Mesothelial cell of epicardium (in vitro differentiated cells): ENCODE measurements at places on chromosomes 16 and 17. TPM values are rescaled to one million over a fixed set of nuclear protein-coding genes. Genes with fewer than 3 reads are reported as not detected.

Gene TUBB3
- total RNA-seq: 24.5 to 26.4 TPM (median 24.7 TPM) in 3 replicates

Gene NECAB2
- 1.2 to 1.8 TPM (median 1.5 TPM) in 3 replicates for total RNA-seq

Gene KRT222
- total RNA-seq: not detected in 3 replicates

Gene CASKIN2
- 37.4 to 39.2 TPM (median 37.4 TPM) in 3 replicates for total RNA-seq

Gene DEXI
- 31.2 to 33.0 TPM (median 31.5 TPM) in 3 replicates for total RNA-seq

Gene CIBAR2
- total RNA-seq: not detected in 3 replicates

Gene LDAF1
- total RNA-seq: 19.1 to 22.0 TPM (median 21.4 TPM) in 3 replicates

Gene TMIGD1
- not detected in 3 replicates for total RNA-seq

Gene TBC1D3C
- 0.18 TPM in 1 of 3 replicates, not detected in the others for total RNA-seq

Gene CCL4
- not detected in 3 replicates for total RNA-seq

Gene ABCC12
- total RNA-seq: not detected in 3 replicates

Gene ARL6IP1
- 124 to 130 TPM (median 124 TPM) in 3 replicates for total RNA-seq

Gene FOXL1
- total RNA-seq: 2.5 to 3.2 TPM (median 2.5 TPM) in 3 replicates

Gene RPL19
- total RNA-seq: 1,422 to 1,472 TPM (median 1,468 TPM) in 3 replicates

Gene CRHR1
- 0.27 to 0.36 TPM (median 0.31 TPM) in 3 replicates for total RNA-seq

Gene NPTX1
- 0.20 to 0.27 TPM (median 0.20 TPM) in 3 replicates for total RNA-seq

Gene MYO15A
- 6.3 to 8.2 TPM (median 6.3 TPM) in 3 replicates for total RNA-seq

Gene QRICH2
- 7.2 to 8.6 TPM (median 7.7 TPM) in 3 replicates for total RNA-seq

Gene IRF8
- 5.8 to 7.8 TPM (median 5.8 TPM) in 3 replicates for total RNA-seq

Gene MT1H
- not detected in 3 replicates for total RNA-seq

Gene LDHD
- 0.65 to 0.86 TPM (median 0.66 TPM) in 3 replicates for total RNA-seq

Gene SEPTIN1
- total RNA-seq: 0.86 to 1.6 TPM (median 1.4 TPM) in 3 replicates

Gene ACLY
- total RNA-seq: 126 to 133 TPM (median 130 TPM) in 3 replicates
